Tongue (tissue), 3 donors: ENCODE measurements at places on chromosomes 6 and 20. TPM values are rescaled to one million over a fixed set of nuclear protein-coding genes. Genes with fewer than 3 reads are reported as not detected.

Gene SYCP2L
- 1.5 TPM for total RNA-seq

Gene IFNGR1
- 74.0 TPM for total RNA-seq

Gene MOCS1
- 13.7 TPM for total RNA-seq

Gene MTFR2
- total RNA-seq, result 1.9 TPM

Gene COL11A2
- total RNA-seq, result 5.7 TPM

Gene TRERF1
- 7.1 TPM for total RNA-seq

Gene MYMX
- total RNA-seq, result 9.1 TPM

Gene SCUBE3
- 1.3 TPM for total RNA-seq

Gene GLP1R
- 0.72 TPM for total RNA-seq

Gene TTLL9
- total RNA-seq, result 1.0 TPM

Gene PTGIS
- 27.7 TPM for total RNA-seq

Gene PGC
- total RNA-seq, result not detected

Gene RNF5
- total RNA-seq, result 63.5 TPM

Gene CDSN
- total RNA-seq, result not detected

Gene COL20A1
- total RNA-seq, result 6.2 TPM

DNA sequence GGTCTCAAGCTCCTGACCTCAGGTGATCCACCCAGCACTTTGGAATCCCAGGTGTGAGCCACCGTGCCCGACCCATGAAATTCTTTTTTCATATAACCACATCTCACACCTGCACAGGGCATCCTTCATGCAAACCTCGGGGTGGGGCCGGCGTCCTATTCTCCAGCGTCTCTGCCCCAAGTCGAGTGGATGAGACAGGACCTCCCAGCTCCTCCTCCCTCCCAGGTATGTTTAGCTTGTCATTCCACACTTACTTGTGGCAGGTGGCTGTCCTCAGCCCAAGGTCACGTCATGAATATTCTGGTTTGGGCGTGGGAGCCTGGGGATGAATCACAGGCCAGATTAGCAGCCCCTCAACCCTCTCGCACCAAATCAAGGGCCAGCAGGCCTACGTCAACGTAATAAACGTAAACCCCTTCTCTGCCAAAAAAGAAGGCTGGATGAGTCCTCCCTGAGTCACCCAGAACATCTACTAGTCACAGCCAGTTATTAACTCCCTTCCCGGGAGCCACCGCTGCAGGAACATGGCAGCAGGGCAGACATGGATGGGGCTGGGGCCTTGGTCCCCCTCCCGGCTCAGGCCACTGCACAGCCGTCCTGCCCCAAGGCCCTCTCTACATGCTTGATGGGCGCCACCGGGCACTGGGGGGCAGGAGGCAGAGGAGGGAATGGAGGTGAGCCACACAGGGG is 91.7 kb downstream of the YTHDF1 start:
- DNase-seq, result no peak

DNA sequence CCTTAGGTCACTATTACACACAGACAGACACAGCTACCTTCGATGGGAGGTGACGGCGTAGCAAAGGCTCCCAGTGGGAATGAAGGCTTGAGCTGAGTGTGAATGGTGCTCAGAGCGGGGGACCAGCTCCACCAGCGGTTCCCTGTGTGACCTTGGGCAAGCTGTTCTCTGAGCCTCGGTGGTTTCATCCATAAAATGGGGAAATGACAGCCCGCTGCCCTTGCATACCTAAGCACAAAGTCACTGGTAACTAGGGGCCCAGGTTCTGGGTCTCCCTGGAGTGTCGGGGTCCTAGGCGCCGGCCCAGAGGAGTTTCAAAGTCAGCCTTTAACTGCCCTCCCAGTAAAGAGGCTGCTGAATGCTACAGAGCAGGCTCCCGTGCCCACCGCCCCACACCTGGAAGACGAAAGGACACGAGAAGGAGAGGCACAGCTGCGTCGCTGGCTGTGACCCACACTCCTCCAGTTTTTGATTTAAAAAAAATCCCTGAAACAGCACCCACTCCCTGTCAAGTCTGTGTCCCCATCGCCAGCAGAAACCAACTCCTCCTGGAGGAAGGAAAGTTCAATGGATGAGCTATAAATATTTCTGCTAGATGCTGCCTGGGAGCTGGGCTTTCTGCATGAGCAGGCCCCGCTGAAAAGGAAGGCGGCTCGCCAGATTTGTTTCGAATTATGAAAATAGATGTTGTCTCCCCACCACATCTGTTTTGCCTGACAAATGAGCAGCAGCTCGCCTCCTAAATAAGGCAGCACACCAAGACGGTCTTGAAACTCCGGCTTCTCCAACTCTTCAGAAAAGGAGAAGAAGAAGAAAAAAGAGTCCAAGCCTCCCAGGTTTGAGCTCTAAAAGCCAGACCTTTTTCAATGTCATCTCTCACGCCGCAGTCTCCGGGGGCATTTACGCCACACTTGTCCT is 27.4 kb downstream of the PMEPA1 start:
- peak; percentile 84 for DNase-seq

GRCh38 chr20:34834459-34834893 is 9.0 kb upstream of the NCOA6 start:
- peak; percentile 56 for DNase-seq

DNA sequence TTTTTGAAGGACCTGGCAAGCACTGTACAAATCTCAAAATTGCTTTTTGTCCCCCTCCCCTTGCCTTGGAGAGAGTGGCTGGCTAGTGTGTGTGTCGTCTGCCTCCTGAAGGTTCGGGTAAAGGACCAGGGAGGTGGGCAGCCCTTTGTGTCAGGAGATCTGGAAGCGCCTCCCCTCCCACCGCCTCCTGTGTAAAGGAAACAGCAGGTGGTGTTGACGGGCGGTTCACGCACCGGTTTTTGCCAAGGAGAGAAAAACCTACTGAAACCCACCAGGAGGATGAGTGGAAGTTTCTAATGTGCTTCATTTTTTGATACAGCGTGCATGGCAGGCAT is 1.2 kb downstream of the ENTPD6 start:
- DNase-seq, result no peak

- DNase-seq, result peak; percentile 45
These were observed 30.8 kb upstream of the COL21A1 start for GRCh38 chr6:56278171-56278591.

GRCh38 chr6:79861023-79861422 is 86.3 kb downstream of the ELOVL4 start:
- no peak for DNase-seq

GRCh38 chr6:996271-996852 is 303.4 kb upstream of the EXOC2 start:
- DNase-seq, result no peak

DNA sequence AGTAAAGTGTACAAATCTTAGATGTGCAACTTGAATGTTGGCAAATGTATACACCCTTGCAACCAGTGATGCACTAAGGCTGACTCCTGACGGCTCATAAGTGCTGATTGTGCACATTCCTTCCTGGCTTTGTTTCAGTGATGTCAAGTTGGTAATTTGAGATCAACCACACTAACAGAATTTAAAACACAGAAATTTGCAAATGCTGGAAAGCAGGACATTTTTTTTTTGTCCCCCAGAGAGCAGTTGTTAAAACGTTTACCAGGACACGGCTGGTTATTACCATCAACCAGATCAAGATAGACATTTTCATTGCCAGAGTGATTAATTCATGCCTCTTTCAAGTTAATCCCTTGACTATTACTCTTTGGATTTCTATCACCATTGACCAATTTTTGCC is 735.6 kb downstream of the RFPL4B start:
- DNase-seq, result peak; percentile 26

DNA sequence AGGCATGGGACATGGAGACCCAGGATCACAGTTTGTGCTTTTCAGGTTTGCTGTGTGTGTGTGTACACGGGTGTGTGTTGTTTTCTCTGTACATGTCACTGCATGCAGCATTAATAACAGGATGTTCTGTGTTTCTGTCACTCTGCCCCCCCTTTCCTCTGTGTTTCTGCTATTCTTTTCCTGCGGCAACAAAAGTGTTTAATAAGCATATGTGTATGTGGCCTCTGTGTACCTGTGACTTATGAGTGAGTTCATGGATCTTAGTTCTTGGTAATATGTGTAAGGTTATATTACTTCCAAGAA is 9.8 kb downstream of the SYNGAP1 start:
- peak; percentile 15 for DNase-seq

DNA sequence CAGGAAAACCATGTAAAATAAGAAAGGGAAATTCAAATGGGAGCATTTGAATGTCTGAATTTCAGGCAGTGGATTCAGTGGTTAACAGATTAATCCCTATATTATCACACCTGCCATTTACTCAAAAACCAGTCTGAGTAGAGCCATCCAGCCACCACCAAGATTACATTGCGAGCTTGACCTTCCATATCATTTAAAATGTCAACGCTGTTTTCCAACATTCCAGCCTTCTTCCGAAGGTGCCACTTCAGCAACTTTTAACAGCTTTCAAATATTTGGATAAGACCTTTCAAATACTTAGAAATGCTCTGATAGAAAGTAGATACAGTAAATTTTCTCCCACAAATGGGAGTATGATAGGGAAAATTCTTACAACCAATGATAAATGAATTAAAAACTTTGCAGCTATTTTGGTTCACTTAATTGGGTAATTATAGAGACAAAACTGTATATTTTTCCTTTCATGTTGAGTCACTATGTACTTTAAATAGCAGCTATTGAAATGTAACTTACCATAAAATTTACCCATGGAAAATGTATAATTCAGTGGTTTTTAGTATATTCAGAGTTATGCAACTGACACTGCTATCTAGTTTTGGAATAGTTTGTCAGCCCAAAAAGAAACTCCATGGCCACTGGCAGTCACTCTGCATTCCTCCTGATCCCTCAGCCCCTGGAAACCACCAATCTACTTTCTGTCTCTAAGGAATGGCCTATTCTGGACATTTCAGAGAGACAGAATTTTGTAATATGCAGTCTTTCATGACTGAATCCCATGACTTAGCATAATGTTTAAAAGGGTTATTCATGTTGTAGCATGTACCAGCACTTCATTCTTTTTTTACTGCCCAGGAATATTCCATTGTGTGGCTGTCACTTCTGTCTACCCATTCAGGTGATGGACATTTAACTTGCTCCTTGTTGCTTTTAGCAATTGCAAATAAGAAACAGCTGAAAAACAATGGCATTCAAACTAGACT is 21.5 kb downstream of the EZR start:
- DNase-seq, result no peak

GRCh38 chr6:160428069-160428430 is 79.9 kb downstream of the SLC22A3 start:
- DNase-seq, result peak; percentile 92

GRCh38 chr6:127192911-127193541 is 73.6 kb upstream of the RNF146 start:
- DNase-seq, result peak; percentile 63

- no peak for DNase-seq
These were observed 465.2 kb downstream of the TFAP2B start for GRCh38 chr6:51283723-51284355.

DNA sequence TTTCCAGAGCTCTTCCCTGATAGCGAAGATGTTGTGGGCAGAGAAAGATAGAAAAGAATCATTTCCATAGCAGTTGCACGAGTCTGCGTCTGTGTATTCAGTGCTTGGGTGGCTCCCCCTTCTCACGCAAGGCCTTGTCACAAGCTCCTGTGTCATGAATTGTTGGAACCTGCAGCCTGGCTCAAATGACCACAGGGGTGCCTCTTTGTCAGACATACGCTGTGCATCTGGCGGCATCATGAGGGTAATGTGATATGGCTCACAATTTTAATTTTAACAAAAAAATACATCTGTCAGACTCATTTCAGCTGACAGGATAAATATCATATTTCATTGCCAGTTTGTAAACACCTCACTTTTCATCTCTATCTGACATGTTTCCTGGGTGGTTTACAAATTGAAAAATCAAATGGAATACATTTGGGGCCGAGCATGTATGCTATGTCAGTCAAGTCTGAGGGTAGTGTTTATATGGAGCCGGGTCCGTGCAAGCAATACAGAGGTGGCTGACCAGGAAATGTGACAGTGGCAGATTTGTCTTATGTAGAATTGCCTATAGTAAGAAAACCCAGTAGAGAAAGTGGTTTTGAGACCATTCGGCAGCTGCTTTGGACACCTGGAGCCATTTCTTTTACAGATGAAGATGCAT is 90.9 kb downstream of the CAP2 start:
- peak; percentile 58 for DNase-seq

- no peak for DNase-seq
These were observed 470.4 kb downstream of the TFAP2B start for GRCh38 chr6:51289041-51289440.

GRCh38 chr6:32393665-32394420 is 13.1 kb downstream of the BTNL2 start:
- DNase-seq, result peak; percentile 54

DNA sequence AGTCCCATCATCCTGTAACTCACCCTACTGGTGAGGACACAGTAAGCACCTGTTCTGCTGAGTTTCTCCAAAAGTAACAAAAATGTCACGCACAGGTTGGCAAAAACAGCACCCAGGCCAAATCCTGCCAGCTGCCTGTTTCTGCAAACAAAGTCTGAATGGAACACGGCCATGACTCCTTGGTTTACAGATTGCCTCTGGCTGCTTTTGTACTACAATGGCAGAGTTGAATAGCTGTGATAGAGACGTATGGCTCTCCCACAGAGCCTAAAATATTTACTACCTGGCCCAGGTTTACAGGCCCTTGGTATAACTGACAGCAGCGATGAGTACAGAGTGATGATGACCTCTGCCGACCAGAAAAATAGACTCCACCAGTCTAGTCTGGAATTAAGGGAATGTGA is 52.6 kb downstream of the CNKSR3 start:
- DNase-seq, result peak; percentile 64

- no peak for DNase-seq
These were observed 66.4 kb downstream of the ANKS1A start for GRCh38 chr6:34955442-34955841.

GRCh38 chr6:104788400-104788799 is 71.3 kb downstream of the HACE1 start:
- DNase-seq, result no peak

DNA sequence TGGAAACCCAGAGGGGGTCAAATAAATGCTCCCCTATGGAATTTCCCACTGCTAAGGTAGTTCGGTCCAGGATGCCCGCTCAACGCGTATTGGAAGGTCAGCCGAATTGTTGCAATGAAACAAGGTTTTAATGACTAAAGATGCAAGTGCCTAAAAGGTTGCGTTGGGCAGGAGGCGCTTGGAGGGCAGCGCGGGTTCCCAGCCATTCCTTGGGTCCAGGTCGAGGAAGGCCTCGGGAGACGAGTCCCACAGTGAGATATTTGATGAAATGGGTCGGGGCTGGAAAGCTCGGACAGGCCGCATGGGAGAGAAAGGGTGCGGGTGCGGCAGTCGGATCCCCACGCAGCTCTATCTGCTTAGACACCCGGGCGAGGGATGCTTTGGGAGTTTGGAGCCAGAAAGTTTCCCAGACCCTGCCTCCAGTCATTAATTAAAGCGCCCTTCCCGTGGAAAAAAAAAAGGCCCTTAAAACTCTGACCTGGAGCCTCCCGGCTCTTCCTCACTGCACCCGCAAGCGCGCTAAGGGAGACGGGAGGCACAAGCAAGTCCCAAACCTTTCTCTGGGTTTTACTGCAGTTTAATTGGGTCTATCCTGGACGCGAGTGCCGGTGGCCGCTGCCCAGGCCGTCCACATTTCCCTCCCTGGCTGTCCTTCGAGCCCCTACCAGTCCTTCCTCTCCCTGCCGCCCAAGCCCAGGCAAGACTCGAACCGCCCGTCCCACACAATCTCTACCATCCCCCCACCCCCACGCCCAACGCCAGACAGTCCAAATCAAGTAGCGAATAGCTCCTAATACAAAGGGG is 24.2 kb downstream of the TFAP2A start:
- no peak for DNase-seq

- peak; percentile 84 for DNase-seq
These were observed 90.5 kb downstream of the SYNJ2 start for GRCh38 chr6:158072083-158072721.
